Pons (tissue), 1 donor: ENCODE measurements at places on chromosomes 1 and 21.
A peak's percentile ranks its signal among the peaks of the same experiment; 100 is the strongest.

DNA sequence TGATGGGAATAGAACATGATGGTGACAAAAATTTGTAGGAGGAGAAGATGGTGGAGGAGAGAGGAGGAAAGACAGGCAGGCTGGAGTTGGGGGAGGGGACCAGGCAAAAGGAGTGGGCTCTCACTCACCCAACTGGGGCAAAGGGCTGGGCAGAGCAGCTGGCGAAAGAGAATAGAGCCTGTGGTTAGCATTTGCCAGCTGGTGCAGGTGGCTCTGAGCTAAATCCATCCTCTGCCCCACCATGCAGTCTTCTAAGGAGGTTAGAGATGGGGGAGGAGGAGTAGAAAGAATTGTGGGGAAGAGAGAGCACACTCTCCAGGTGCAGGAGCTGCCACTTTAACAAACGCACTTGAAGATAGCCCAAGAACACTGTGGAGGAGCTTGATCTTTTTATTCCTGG is 27.6 kb upstream of the SLAMF1 start:
- no peak for DNase-seq

- no peak for DNase-seq
Measured at GRCh38 chr1:51788938-51789337, 89.6 kb downstream of the NRDC start.

DNA sequence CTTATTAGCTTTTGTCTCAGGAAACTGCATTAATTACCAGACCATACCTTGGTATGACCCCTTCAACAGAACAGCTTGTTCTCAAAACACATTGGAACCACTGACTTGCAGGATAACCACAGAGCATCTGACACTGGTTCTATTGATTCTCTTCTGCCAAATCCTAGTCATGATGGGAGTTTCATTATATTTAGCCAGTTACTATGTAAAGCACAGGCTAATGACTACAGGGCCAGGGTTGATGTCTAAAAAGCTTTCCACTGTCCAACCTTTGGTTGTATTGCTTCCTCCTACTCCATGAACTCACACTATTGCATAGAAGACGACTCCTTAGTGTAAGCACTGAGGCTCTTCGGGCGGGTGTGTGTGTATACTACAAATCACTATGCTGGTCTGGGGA is 3.8 kb downstream of the STMN1 start:
- DNase-seq = peak; percentile 74

- DNase-seq = peak; percentile 82
Measured at GRCh38 chr1:25909040-25909439, 2.8 kb upstream of the STMN1 start.

- no peak for DNase-seq
Measured at GRCh38 chr1:54611621-54612020, 11.7 kb downstream of the FAM151A start.

- DNase-seq = no peak
Measured at GRCh38 chr1:179941454-179941853, 13.2 kb upstream of the CEP350 start.

DNA sequence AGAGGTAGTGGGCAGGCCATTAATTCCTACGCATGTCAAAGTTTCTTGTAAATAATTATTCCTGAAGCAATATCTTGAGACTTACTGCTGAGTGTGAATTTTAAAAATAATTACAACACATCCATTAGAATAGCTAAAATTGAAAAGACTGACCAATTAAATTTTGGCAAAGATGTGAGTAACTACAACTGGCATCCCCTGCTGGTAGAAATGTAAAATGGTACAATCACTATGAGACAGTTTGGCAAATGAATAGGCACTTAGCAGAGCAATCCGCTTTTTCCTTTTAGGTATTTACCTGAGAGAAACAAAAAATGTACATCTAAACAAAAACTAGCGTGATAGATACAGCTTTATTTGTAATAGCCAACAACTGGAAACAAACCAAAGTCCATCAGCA is 798.9 kb downstream of the BRINP3 start:
- DNase-seq = no peak

- DNase-seq = no peak
Measured at GRCh38 chr1:23555270-23555985, 3.9 kb downstream of the ID3 start.
